ENCODE measurements at places on chromosomes 1 and 21.

- DNase-seq, result no peak
Observed at GRCh38 chr1:24961961-24962861, 32.1 kb upstream of the RUNX3 start.

GRCh38 chr1:91696321-91696720 lies 189.6 kb downstream of the TGFBR3 start:
- DNase-seq, result no peak

GRCh38 chr1:29197590-29197924 lies 15.9 kb upstream of the SRSF4 start:
- DNase-seq, result no peak

- DNase-seq, result no peak
Observed at GRCh38 chr1:8889925-8890785, 11.7 kb upstream of the ENO1 start.

DNA sequence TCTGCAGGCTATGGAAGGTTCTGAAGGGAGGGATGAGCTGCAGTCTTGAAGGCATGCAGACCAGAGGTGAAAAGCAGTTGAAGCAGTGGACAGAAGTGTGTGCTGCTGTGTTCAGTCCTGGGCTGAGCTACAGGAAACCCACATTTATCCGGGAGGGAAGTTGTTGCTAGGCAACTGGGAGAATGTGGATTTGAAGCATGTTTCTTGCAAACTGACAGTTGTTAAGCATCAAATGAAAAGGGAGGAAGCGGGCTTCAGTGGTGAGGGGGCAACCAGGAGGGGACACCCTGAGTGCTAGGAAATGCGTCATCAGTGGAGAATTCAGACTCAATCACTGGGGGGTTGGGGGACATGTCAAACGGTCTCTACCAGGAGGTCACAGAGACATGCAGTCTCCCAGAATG lies 28.7 kb downstream of the ABCA4 start:
- DNase-seq, result no peak

DNA sequence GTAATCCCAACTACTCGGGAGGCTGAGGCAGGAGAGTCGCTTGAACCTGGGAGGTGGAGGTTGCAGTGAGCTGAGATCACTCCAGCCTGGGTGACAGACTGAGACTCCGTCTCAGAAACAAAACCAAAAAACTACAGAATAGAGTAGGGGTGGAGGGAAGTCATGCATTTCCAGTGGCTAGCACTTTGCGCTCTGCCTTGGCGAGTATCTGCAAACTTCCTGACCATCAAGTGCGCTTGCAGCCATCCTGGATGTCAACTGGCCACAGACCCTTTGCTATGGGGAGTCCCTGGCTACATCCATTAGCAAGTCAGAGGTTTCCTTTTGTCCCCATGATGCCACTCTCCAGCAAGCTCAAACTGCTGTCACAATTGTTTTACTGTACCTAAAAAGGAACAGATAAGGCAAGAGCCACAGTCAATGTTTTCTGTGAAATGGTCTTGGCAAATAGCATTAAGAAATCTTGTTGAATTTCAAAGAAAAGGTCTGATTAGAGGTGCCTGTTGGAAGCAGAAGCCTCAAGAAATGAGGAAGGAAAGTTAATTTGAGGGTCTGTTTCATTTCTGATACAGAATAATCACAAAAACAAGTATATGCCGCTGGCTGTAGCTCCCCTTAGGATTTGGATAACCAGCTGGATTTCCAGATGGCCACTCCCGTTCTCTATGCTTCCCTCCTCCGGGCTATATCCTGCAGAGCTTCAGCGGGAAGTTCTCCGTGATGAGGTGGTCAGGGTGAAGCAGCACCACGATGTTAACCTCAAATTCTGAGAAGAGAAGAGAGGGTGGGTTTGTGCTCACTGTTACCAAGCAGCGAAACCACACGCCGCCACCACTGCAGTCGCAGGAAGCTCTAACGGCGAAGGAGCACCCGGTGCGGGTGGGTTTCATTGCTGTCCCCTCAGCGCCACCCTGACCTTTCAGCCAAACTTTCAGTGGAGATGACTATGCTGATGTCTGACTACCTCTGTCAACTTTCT lies 42.0 kb downstream of the VPS26C start:
- DNase-seq, result peak; percentile 37

DNA sequence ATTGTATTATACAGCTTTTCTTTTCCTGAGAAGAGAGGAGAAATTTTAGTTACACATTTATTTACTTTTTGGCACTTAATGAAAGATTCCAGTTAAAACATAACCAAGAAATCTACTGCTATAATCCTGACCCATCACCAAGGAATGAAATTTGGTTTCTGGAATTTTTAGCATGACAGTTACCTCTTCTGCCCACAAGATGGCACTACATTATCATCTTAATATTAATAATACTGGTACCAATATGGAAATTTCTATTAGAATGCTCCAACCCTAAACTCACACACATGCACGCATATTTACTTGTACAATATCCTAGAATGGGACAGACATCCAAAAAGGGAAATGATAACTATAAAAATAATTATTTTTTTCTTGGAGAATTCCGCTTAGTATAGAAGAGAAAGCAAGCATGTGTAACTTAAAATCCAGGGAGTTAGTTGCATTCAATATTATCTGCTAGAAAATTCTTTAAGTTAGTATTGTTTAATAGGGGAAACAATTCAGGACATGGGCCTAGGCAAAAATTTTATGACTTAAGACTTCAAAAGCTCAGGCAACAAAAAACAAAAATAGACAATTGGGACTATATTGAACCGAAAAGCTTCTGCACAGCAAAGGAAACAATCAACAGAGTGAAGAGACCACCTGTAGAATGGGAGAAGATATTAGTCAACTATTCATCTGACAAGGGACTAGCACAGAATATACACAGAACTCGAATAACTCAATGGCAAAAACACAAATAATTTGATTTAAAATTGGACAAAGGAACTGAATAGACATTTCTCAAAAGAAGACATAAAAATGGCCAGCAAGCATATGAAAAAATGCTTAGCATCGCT lies 37.4 kb downstream of the MAP3K21 start:
- no peak for DNase-seq

GRCh38 chr1:23795676-23796465 lies 4.7 kb downstream of the GALE start:
- DNase-seq, result no peak

GRCh38 chr1:167683226-167683625 lies 38.6 kb upstream of the MPZL1 start:
- no peak for DNase-seq

DNA sequence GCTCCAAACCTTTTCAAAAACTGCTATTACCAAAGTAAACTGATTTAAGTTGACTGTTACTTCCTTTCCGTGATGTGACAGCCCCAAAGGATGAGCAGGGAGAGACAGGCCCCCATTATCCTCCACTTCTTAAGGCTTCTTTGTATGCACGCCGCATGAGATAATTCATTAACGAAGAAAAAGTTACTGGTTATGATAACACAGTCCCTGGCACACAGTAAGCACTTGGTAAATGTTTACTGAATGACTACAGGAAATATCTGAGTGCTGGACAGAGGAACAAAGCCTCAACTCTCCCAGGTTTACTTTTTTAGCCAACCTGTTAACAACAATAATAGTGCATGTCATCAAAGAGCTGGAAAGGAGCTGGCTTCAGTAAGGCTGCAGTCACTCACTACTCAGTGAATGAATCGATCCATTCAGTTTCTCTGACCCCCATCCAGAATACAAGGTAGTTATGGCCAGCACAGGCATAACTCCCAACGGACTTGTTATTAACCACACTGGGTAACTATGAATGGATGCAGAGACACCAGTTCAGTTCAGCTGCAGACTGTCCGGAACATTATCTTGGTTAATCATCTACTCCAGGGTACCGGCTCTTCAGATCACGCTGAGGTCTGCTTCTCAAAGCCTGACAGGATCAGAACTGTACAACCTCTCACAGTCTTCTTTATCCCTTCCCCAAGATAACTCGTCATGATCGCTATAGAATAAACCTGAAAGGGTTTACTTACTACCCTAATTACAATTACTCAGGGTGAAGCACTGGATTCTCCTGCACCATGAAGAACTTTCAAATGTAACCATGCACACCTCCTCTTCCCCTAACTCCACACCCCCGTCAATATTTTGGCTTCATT lies 58.3 kb downstream of the TGFBR3 start:
- no peak for DNase-seq

DNA sequence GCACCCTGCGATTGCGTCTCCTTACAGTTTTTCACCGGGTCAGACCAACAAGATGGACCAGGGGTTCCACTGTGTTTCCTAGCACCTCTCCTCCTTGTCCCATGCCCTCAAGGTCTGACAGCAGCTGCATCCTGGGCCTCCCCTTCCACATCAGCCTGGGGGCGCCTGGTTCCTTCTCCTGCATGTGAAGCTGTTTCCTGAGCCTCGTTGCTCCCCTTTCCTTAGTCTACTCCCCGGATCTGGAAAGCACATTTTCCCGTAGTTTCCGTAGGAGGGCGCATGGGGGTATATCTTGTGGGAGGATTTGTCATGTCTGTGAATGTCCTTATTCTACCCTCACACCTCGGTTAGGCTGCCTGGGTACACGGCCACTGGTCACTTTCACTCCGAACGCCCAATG lies 6.1 kb downstream of the PRDM15 start:
- no peak for DNase-seq

- no peak for DNase-seq
Observed at GRCh38 chr1:202061055-202061454, 50.7 kb downstream of the ELF3 start.

GRCh38 chr1:221712198-221712684 lies 29.6 kb downstream of the DUSP10 start:
- no peak for DNase-seq

GRCh38 chr1:163408262-163408661 lies 86.5 kb downstream of the NUF2 start:
- no peak for DNase-seq

- DNase-seq, result no peak
Observed at GRCh38 chr1:175481126-175482070, 262.0 kb downstream of the TNR start.

- DNase-seq, result no peak
Observed at GRCh38 chr1:106526650-106527049, 529.8 kb upstream of the PRMT6 start.

GRCh38 chr21:16554503-16554902 lies 824.7 kb downstream of the USP25 start:
- no peak for DNase-seq

DNA sequence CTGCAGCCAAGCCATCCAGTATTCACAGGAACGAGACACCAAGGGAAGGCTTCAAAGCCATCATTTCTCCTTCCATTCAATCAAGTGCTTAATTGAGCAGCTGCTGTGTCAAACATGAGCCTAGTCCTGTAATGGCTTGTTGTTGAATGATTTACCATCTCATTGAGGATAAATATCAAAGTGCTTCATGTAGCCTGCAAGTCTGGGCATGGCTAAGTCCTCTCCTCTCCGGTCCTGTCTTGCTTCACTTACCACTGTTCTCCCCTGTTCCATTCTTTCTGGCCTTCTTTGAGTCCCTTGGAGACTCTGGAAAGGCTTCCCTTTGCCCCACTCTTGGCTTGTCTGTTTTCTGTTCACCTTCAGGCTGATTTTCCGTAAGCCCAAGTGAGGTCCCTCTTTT lies 279.8 kb downstream of the PBX1 start:
- no peak for DNase-seq

- DNase-seq, result no peak
Observed at GRCh38 chr1:151920149-151920548, 10.8 kb upstream of the THEM4 start.

- no peak for DNase-seq
Observed at GRCh38 chr1:147892731-147893214, 9.8 kb upstream of the GJA8 start.

DNA sequence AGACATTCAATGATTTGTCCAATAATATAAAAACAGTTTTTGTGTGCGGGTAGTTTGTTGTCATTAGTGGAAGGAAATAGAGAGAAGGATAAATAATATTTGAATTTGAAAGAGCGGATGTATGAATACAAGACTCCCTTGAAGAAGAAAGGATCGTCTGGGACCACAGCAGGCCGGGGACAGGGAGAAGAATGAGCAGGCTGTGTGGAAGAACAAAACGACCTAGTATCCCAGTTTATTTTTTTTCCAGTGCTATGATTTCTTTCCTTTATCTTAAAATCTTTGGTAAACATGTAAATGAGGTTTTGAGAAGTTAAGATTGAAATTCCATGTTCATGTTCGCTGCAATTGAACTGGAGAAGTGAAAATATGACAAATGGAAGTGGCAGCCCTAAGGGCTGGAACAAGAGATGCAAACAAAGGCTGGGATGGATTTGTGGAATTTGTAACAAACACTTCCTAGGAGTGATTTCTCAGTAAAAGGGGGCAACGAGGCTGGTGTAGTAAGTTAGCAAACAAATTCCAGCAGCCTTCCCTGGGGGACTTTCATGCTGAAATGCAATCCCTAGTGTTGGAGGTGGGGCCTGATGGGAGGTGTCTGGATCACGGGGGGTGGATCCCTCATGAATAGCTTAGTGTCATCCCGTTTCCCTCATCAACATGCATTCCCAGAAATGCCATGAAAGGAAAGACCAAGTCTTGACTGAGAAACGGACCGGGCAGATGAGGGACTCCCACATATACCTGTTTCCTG lies 10.2 kb upstream of the IFI16 start:
- DNase-seq, result no peak

DNA sequence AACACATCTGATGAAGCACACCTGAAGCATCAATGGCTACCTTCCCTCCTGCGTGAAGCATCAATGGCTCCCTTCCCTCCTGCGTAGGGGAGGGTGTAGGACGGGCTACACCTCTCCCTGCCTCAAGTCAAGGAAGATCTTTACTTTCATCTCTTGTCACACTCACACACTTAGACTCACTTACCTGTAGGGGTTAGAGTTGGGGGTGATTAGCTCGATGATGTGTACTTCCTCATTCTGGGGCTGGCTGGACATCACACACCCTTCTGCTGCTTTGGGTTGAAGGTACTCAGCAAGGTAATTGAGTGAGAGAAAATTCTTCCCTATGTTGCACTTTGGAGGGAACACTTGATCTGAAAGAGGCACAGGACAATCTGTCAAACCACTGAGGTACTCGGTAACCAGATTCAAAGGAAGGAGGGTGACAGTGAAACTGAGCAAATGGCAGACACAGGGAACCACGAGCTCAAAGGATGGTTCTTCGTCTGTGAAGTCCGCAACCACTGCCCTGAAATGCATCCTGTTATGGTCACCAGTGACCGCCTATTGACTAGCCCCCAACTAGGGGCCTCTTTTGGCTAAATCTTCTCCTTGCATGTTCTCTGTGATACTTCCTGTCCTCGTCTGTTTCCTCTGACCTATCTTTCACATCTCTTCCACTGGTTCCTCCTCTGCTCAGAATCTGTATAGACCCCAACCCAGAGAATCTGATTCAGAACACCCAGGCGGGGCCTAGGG lies 156.2 kb downstream of the TGFBR3 start:
- no peak for DNase-seq

GRCh38 chr1:51666478-51666877 lies 49.6 kb downstream of the OSBPL9 start:
- DNase-seq, result no peak

- no peak for DNase-seq
Observed at GRCh38 chr1:27350663-27351540, 9.1 kb downstream of the SYTL1 start.
